Non-pigmented ciliary epithelial cell (primary cell): ENCODE measurements at places on chromosomes 11 and 22.

GRCh38 chr11:71144010-71144409 is 108.4 kb downstream of the SHANK2 start:
- no peak for DNase-seq

- DNase-seq: no peak
Observed at GRCh38 chr11:14378171-14378570, 19.2 kb upstream of the RRAS2 start.

GRCh38 chr11:36404831-36405230 is 105.2 kb downstream of the TRAF6 start:
- DNase-seq: no peak

DNA sequence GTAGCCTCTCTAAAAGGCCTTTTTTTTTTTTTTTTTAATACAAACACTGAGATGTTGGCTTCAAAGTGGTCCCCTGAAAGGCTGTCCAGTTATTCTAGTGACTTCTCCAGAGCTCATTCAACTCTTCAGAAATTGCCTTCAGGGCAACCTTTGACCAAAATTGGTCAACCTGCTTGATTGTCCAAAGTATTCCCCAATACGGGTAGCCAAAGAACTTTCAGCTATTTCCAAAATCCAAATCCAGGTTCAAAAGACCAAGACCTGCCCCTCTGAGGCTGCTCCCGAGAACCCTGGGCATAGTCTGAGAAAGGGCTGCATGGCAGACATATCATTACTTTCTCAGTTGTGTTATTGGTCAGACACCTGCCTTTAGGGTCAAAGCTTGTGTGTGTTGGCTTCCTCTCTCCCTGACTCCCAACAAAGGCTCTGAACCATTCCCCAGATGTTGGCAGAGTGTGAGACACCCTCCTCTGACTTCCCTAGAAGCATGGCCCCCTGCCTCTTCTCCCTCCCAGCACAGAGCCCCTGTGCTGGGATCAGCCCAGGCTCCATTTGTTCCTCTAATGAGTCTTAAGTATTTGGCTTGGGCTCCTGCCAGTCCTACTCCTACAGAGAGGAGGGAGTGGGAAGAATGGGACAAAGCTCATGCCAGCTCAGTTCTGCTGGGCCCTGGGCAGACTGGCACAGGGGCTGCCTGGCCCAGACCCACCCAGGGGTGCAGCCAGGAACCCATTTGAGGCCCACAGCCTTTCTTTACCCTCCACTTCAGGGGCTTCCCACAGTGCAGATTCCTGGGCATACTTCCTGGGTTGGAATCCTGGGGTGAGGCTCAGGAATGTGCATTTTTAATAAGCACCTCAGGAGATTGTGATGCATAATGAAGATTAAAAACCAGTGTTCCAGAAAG is 30.3 kb downstream of the TNKS1BP1 start:
- DNase-seq: no peak

- no peak for DNase-seq
Observed at GRCh38 chr22:33919391-33920196, 682 bp downstream of the LARGE1 start.

DNA sequence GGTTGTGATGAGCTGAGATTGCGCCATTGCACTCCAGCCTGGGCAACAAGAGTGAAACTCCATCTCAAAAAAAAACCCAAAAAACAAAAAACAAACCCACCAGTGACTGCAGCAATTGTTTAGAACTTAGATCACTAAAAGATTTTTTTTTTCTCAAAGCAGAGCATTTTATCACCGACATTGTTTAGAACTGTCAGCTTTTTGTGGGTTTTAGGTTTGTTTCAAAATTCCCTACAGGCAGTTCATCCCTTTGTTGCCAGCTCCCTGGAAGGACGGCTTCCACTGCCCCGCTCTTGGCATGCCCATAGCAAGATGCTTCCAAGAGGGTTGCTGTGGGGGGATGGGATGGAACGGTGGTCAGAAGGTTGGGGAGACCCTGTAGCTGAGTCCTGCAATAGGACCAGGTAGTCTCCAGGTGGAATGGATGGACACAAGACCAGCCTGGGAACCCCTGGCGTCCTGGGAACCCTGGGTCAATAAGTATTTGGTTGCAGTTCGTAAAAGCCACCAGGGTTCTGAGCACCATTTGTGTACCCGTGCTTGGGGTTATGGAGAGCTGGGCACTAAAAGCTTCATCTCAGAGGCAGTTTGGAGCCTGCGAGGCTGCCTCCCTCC is 46.7 kb downstream of the TSPAN18 start:
- no peak for DNase-seq

GRCh38 chr22:46336119-46337078 is 885 bp downstream of the TRMU start:
- DNase-seq: no peak

GRCh38 chr11:93080146-93080759 is 110.8 kb downstream of the MTNR1B start:
- no peak for DNase-seq

DNA sequence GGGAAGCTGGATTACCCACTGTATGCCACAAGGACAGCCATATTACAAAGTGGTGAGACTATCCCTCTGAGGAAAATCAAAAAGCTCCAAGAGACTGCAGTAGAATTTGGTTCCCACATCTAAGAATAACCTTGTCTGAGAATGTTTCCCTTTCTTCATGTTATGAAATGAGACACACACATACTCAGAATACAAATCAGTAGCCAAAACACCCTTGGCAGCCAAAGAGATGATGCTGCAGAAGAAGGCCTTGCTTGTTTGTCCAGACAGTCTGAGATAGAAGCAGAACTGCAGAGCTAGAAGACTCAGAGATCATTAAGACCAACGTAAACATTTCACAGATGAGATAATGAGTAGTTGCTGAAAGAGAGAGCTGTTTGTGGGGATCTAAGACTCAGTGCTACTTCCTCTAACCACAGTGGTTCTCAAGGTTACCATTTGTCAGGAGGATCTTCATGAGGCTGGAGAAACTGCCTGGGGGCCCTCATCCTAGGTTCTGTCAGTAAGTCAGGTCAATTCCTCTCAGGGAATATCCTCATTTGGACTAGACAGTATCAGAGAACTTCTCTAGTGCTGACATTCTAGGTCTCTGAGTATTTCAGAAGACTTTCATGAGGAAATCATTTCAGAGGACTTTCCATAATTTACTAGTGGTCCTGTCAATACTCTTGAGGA is 38.9 kb downstream of the RELT start:
- DNase-seq: no peak

DNA sequence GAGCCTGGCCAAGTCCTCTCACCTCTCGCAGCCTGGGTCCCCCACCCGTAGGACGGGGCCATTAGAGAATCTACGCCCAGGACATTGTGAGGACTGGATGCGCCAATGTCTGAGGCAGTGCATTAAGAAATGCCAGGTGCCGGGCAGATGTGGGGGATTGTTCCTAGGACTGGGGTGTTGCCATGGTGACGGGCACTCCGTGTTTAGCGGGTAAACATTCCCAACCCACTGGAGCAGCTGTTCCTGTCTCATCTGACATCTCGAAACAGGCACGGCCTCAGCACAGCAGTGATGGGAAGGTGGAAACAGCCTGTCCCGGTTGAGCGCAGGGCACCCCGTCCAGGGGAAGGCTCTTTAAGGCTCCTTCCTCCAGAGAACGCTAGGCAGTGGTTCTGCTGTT is 99.6 kb upstream of the RTL6 start:
- no peak for DNase-seq

- DNase-seq: no peak
Observed at GRCh38 chr22:48198489-48199459, 1436.3 kb downstream of the TBC1D22A start.

- DNase-seq: no peak
Observed at GRCh38 chr11:118437208-118438125, 1.2 kb downstream of the KMT2A start.

GRCh38 chr11:27300974-27301373 is 62.0 kb downstream of the CCDC34 start:
- DNase-seq: no peak

DNA sequence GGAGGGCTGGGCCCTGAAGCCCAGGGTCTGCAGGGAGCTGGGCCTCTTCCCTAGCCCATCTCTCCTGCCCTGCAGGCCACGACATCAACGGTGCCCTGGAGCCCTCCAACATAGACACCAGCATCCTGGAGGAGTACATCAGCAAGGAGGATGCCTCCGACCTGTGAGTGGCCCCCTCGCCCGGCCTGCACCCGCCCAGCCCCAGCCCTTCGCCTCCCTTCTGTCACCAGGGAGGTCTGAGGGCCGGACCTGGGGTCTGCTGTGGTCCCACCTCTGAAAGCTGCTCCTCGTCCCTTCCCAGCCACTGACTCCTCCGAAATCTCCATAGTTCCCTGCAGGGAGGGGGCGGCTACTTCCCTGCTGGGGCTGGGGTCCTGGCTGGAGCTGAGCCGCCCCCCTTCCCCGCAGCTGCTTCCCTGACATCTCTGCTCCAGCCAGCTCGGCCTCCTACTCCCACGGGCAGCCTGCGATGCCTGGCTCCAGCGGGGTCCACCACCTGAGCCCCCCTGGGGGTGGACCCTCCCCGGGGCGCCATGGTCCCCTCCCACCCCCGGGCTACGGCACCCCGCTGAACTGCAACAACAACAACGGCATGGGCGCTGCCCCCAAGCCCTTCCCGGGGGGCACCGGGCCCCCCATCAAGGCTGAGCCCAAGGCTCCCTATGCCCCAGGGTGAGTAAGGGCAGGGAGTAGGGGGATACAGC is 13.3 kb downstream of the MYRF start:
- DNase-seq: no peak

DNA sequence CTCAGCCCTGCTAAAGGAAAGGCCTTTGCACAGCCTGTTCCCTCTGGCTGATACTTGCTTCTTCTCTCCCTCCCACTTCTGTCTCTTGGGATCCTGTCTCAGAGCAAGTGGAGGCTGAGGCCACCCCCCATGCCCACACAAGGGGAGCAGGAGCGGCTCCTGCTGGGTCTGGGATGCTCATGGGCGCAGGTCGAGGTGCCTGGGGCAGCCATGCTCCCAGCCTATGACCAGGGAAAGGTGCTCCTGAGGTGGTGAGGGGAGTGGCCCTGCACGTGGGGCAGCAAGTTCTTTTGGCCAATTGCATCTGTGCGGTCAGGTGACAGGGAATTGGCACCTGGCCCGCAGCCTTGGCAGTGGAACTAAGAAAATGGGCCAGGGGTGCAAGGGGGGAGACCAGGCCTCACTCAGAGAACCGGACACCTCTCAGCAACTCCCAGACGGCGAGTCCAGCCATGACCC is 1.5 kb downstream of the MAPK11 start:
- DNase-seq: no peak

DNA sequence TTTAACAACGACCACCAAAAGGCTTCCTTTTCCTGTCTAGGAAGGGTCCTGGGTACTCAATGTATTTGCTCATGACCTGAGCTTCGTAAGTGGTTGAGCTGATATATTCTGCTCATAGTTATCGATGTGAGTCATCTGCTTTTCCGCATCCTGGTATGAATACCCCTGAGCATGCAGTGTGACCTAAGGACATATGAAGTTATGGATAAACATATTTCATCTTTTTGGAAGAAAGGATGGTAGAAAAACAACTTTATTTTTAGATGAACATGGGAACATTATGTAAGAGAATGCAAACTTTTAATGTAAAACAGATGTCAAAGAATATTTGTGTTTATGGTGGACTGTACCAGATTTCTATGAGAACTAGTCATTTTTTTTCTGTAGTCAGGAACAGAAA is 28.4 kb downstream of the TRPC6 start:
- no peak for DNase-seq

DNA sequence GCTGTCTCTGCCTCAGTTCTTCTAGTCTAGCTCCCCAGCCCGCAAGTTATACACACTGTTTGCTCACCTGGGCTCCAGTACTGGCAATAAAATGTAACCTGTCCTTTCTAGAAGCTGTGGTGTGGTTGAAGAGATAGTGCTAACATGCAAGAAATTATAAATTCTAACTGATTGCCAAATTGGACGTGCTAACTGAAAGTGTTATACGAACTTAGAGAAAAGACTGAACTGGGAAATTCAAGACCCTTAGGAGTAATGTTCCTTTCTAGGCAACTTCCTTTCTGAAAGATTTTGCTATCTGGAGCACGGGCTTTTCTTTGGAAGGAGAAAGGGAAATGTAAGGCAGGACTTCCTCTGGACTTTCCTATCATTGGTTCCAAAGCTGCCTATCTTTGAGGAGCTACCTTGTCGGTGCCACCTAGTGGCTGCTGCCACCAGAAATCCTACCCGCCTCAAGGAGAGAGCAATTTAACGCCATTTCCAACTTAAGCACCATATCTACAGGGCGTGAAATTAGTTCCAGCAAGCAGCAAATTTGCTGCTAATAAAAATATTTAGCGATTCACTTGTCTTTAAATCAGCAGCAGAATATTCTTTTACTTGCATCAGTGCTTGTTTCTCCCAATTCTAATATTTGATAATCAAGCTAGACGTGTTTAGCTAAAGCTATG is 12.7 kb upstream of the TMEM218 start:
- peak; percentile 4 for DNase-seq

- no peak for DNase-seq
Observed at GRCh38 chr22:38755155-38755910, 465 bp downstream of the SUN2 start.

- no peak for DNase-seq
Observed at GRCh38 chr22:50621948-50622722, 5.8 kb downstream of the ARSA start.

DNA sequence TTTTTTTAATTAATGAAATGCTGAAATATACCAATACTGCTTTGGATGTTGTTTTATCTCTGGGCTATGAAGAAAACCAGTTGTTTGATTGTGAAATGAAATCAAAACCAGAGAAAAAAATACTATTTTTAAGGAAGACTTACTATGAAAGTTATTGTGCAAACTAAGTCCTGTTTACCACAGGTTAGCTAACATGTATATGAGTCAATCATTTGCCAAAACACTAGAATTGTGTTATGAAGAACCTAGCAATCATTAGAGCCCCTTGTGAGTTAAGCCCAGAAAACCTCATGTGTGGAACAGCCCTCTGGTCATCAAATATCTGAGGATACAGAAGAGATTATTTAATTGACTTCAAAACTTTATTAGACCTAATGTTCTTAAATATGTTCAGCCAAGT is 83.7 kb downstream of the FAT3 start:
- DNase-seq: no peak

GRCh38 chr11:15097411-15097810 is 17.3 kb upstream of the INSC start:
- no peak for DNase-seq

DNA sequence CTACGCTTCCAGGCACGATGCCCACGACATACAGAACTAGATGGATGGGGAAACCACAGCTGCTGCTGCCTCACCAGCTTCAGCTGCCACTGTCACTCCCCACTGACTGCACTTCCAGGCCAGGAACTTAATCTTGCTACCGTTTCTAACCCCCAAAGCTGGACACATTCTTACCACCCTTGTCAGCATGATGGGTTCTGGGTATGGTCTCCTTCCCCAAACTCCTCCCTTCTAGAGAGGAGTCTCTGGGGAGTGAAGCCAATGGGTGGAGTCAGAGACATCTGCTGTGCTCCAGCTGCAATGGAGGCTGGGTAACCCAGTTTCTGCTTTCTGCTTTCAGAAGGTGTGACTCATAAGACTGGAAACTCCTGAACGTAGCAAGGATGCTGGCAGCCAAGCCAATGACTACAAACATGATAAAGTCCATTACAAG is 87.0 kb upstream of the THY1 start:
- peak; percentile 65 for DNase-seq

GRCh38 chr11:10597877-10598351 is 29.4 kb upstream of the LYVE1 start:
- no peak for DNase-seq
